H7 (cell line): ENCODE measurements at places on chromosomes 11 and 22. TPM values are rescaled to one million over a fixed set of nuclear protein-coding genes. Genes with fewer than 3 reads are reported as not detected.

DNA sequence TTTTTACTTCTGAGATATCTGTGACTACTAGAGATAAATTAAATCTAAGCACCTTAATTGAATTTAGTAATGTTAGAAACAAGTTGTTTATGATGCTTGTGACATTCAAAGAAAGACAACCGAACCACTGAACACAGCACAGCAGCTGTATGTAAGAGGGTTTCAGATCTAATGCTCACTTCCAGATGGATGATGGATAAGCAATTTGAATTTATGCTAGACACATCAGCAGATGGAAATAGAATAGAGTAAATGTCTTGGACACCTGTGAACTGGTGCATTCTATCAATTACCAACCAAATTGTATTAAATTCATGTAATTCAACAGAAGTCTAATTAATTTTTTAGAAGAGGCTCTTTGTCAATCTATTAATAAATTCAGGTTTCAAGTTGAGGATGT lies 306.3 kb downstream of the CNTN5 start:
- no peak for DNase-seq

GRCh38 chr22:49303781-49304461 lies 523.8 kb downstream of the BRD1 start:
- DNase-seq = peak; percentile 35

GRCh38 chr22:35777335-35777975 lies 59.8 kb downstream of the APOL5 start:
- DNase-seq = no peak

Gene SLC25A18
- 0.66 and 0.81 TPM in 2 replicates for total RNA-seq

Gene GSC2
- 0.78 TPM in 1 of 2 replicates, not detected in the other for total RNA-seq

DNA sequence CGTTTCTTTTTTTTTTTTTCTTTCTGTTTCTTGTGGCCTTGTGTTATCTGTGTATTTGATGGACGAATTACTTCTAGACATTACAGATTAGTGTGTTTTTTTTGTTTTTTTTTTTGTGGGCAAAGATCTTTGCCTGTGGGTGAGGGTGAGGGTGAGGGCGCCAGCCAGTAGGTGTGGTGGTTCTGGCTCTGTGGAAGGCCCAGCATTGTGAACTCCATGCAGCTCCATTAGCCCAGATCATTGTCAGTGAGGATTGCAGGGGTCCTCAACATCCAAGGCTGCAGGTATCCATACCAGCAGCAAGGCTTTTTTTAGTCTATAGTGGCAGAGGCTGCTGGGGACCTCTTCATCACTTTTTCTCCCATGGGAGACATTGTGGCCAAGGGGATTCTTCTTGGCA lies 13.7 kb downstream of the BIRC2 start:
- no peak for DNase-seq

Gene TMEM25
- 17.5 and 23.5 TPM in 2 replicates for total RNA-seq

GRCh38 chr11:65892661-65893317 lies 2.3 kb downstream of the CCDC85B start:
- no peak for DNase-seq

Gene MRGPRE
- total RNA-seq = not detected in 2 replicates

Gene MS4A7
- total RNA-seq = not detected in 2 replicates

DNA sequence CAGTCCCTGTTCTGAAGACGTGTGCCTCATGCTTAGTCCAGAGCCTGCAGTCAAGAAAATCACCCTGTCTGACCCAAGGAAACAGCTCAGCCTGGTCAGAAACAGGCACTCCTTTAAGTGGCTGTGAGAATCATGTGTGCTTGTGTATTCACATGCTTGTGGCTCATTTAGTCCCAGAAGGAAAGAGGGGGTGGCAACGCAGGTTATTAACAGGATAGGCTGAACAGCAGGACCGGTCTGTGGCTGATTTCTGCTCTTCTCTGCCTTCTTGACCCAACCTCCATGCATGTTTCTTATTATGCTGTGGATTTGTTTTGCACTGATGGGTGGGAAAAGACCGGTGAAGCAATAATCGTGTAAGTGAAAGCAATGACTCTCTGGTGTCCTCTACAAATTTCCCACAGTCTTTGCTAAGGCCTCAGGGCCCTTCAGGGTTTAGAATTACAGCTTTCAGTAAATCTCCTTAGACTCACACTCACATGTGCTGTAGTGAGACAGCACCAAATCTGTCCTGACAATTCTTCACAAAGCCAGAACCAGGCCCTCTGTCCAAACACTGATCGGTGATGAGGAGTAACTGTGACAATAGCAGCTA lies 288.1 kb downstream of the ETS1 start:
- DNase-seq = no peak

Gene RAB6A
- total RNA-seq = 63.4 and 73.0 TPM in 2 replicates

DNA sequence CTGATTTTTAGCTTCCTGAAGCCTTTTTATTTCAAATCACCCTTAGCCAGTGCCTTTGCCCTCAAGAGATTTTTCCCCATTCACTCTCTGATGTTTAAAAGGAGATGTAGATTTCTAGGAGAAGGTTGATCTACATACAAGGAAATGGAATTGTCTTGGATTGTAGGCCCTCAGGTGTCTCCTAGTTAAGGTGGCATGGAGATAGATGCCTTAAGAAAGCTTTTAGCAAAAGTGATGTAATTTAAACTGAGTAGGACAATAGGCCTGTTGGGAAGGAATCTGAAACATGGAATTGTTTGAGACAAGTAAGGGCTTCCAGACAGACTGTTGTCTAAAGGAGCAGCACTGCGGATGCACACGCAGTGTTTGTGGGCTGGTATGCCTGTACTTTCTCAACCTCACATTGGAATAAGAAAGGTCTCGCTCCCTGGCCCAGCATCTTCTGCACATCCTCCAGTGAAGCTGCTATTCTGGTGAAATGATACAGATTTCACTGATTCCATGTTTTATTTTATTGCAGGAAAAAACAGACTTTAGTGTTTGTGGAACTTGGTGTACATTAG lies 69.8 kb upstream of the SLC25A18 start:
- no peak for DNase-seq

Gene CELSR1
- 5.3 and 7.8 TPM in 2 replicates for total RNA-seq
